Bronchial epithelial cell (primary cell): ENCODE measurements at places on chromosomes 3 and 15. TPM values are rescaled to one million over a fixed set of nuclear protein-coding genes. Genes with fewer than 3 reads are reported as not detected.

C3orf18 gene
- 1.2 and 3.2 TPM in 2 replicates for total RNA-seq

IL20RB gene
- total RNA-seq = 150 and 291 TPM in 2 replicates

ZBTB20 gene
- total RNA-seq = 3.5 and 3.9 TPM in 2 replicates

EFCAB12 gene
- not detected in 2 replicates for total RNA-seq

STARD5 gene
- 5.0 and 5.9 TPM in 2 replicates for total RNA-seq

KNG1 gene
- not detected in 2 replicates for total RNA-seq

- no peak for DNase-seq
Observed at GRCh38 chr3:11655196-11655928, 11.6 kb upstream of the VGLL4 start.

GRCh38 chr15:96693990-96694517, 363.6 kb downstream of the NR2F2 start:
- DNase-seq = no peak

DNA sequence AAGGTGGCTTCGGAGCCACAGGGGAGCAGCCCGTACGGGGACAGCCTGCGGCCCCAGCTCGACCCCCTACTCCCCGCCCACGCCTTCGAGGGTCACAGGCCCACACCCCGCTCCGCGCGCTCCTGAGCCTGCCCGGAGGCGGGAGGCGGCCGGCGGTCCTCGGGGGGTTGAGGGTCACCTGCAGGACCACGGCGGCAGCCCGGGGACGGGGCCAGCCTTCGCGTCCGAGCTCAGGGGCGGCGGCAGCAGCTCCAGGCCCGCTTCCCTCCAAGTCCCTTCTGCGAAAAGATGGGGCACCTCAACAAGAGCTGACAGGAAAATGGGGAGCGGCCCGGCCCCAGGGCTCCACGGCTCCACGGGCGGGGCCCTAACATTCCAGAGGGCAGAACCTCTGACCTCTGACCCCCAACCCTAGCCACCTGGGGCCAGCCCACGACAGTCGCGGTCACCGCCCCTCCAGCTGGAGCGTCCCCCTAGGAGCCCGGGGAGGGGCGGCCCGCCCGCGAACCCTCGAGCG, 428 bp downstream of the LYSMD4 start:
- DNase-seq = no peak

DNA sequence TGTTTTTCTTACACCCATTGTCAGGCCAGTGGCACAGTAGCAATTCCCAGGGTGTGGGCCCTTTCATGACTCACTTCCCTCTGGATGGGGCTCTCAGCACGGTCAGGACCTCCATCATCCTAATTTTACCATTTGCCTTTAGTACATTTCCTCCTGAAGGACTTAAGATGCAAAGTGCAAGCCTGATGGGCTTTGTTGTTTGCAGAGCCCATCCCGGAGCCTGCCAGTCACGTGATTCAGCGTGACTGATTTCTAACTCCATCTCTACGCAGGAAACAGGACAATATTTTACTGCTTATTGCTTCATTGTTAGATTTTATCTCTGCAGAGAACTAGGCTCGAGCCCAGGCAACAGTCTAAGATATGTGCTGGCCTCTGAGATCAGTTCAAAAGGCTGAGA, 223.7 kb downstream of the PDZRN3 start:
- DNase-seq = no peak

DNA sequence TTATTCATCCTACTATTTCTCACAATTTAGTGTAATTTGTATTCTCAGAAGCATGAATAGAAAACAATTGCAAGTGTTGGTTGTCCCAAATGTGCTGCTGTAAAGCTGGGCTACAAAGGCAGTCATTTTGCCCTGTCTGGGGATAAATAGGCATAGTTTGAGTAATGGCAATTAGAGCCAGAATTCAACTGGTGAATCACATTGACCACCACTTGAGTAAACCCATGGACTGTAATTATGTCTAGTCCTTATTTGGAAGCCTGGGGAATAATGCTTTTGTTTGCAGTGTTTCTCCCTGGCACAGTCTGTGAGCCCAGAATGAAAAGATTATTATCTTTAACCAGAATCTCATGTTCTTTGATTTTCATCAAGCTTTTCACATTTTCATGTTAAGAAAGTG, 30.5 kb upstream of the CHL1 start:
- no peak for DNase-seq

GRCh38 chr15:98842973-98843285, 164.7 kb downstream of the PGPEP1L start:
- DNase-seq = no peak

GRCh38 chr3:58647381-58648141, 19.0 kb downstream of the FAM3D start:
- peak; percentile 59 for DNase-seq

DNA sequence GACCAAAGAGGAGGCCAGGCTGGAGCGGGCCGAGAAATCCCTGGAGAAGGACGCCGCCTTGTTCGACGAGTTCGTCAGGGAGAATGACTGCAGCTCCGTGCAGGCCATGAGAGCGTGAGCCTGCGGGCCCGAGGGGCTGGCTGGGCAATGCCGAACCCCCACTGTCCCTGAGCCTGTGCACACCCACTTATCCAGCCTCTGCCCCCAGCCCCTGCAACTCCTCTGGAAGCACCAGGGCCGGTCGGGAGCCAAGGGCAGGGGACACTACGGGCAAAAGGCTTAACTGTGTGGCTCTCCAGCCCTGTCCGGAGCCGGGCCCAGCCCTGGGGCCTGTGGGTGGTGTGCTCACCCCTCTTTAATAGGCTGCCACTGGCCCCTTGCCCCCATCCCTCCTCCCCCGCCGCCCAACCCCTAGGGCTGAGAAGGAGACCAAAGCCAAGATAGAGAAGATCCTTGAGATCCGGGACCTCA, 24.0 kb downstream of the CFAP100 start:
- DNase-seq = no peak

DNA sequence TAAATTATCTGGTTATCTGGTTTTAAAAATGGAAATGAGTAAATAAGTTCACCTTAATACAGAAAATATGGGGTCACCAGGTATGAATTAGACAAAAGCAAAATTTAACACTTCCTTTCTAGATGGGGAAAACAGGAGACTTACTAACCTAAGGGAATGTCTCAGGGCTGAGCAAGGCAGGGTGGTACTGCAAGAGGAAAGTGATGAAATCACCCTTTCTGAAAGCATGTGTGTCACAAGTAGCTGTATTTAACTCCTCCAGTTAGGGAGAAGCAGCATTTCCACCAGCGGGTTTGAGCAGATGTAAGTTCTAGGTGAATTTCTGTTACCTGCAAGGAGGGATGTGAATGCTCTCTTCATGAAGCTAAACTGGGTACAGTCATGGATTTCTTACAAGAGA, 629.1 kb downstream of the MECOM start:
- DNase-seq = peak; percentile 75

GRCh38 chr3:145094355-145094941, 1066.5 kb downstream of the PLOD2 start:
- DNase-seq = peak; percentile 67

GRCh38 chr3:71371282-71371681, 212.2 kb downstream of the FOXP1 start:
- DNase-seq = peak; percentile 30

GRCh38 chr15:99413955-99414754, 151.6 kb upstream of the MEF2A start:
- no peak for DNase-seq

- DNase-seq = no peak
Observed at GRCh38 chr3:128084675-128085021, 32.4 kb downstream of the SEC61A1 start.

- DNase-seq = no peak
Observed at GRCh38 chr15:46543626-46544025, 908.8 kb downstream of the SQOR start.

GRCh38 chr3:16950282-16950681, 65.5 kb downstream of the PLCL2 start:
- DNase-seq = no peak

DNA sequence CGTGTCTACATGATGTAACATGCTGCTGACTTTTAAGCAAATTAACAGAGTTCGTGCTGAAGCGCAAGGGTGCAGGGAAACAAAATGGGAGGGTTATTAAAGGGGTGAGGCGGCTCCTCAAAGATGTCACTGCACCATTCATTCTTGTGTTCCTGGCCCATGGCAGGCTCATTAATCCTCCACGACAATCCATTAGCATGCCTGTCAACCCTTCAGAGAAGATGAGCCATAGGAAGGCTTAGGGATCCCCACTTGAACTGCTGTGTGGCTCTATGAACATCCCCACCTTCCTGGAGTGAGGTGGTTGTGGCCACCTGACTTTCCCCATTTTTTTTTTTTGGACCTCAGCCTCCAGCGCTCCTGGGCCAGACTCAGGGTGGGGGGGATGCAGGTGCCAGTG, 45.8 kb downstream of the IGF1R start:
- DNase-seq = no peak
